ENCODE measurements at places on chromosomes 16 and 17.

- no peak for DNase-seq
Measured at GRCh38 chr16:30459456-30459855, 13.1 kb upstream of the ITGAL start.

GRCh38 chr16:89721546-89722391 lies 432 bp downstream of the ZNF276 start:
- DNase-seq, result peak; percentile 93

GRCh38 chr17:79795795-79796443 lies 958 bp downstream of the CBX8 start:
- DNase-seq, result no peak

DNA sequence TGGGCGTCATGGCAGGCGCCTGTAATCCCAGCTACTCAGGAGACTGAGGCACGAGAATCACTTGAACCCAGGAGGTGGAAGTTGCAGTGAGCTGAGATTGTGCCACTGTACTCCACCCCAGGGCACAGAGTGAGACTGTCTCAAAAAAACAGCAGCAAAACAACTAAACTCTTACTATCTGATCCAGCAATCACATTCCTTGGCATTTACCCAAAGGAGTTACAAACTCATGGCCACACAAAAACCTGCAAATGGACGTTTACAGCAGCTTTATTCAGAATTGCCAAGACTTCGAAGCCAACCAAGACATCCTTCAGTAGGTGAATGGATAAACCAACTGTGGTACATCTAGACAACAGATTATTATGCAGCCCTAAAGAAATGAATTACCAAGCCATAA lies 4.0 kb downstream of the SIAH1 start:
- no peak for DNase-seq

DNA sequence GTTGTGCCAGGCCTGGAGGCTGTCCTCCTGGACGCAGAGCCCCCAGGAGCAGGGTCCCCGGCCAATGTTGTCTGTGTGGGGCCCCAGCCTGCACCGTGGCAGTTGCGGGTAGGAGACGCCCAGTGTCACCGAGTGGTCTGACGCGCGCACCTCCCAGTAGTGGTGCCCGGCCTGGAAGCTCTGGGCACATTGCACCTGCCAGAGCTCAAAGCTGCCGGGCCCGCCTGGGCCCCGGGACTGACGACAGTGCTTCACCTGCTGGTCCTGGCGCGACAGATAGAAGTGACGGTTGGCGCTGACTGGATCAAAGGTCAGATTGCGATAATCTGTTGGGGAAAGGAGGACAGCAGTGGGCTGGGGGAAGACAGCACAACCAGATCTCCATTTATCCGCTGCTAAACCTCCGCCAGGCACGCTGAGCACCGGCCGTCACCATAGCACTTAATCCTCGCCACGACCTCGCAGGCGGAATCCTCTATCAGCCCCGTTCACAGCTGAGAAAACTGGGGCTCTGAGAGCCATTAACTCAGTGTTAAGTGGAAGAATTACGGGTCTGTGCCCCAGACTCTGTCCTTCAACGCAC lies 5.6 kb downstream of the TRIM65 start:
- DNase-seq, result no peak

DNA sequence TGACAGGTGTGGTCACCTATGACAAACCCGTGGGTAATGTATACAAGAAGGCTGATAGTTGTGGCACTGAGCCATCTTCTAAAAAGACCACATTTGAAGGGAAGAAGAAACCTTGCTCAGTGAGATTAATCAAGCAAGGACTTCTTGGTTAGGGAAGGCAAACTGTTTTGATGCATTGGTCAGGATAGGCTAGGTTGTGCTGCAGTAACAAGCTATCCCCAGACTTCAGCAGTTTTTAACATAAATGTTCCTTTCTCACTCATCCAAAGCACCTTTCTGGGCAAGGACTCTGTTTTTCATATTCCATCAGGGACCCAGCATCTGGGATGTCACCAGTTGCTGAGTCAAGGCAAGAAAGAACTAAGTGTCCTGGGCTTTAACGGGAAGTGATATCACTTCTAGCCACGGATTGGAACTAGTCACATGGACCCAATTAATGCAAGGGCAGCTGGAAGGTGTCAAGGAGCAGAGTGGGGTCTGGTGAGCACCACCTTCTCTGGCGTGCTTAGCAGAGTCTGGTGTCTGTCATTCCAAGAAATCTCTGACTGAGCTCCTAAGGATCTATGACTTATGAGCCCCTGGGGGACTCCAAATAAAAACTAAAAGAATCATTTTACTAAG lies 52.0 kb upstream of the CCL2 start:
- no peak for DNase-seq

- DNase-seq, result peak; percentile 19
Measured at GRCh38 chr17:27544350-27545131, 86.4 kb upstream of the LGALS9 start.

DNA sequence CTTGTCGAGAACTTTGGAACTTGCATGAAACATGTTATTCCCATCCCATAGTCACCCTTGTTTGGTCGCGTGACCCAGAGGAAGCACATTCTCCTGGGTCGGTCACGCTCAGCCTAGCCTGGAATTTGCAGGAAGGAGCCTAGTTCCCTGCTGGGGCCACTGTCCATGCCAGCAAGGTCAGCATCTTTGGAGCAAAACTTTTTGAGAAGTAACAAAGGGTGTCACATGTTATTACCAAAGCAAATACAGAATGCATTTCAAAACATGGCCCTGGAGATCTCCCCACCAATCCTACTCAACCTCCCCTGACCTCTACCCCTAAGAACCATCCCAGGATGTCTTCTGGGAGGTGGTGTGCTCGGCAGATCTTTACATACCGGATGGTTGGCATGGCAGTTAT lies 26.2 kb upstream of the IRF8 start:
- no peak for DNase-seq

- DNase-seq, result peak; percentile 1
Measured at GRCh38 chr17:51261024-51261963, 948 bp downstream of the UTP18 start.

- DNase-seq, result no peak
Measured at GRCh38 chr17:28395968-28396367, 10.0 kb downstream of the SLC46A1 start.

DNA sequence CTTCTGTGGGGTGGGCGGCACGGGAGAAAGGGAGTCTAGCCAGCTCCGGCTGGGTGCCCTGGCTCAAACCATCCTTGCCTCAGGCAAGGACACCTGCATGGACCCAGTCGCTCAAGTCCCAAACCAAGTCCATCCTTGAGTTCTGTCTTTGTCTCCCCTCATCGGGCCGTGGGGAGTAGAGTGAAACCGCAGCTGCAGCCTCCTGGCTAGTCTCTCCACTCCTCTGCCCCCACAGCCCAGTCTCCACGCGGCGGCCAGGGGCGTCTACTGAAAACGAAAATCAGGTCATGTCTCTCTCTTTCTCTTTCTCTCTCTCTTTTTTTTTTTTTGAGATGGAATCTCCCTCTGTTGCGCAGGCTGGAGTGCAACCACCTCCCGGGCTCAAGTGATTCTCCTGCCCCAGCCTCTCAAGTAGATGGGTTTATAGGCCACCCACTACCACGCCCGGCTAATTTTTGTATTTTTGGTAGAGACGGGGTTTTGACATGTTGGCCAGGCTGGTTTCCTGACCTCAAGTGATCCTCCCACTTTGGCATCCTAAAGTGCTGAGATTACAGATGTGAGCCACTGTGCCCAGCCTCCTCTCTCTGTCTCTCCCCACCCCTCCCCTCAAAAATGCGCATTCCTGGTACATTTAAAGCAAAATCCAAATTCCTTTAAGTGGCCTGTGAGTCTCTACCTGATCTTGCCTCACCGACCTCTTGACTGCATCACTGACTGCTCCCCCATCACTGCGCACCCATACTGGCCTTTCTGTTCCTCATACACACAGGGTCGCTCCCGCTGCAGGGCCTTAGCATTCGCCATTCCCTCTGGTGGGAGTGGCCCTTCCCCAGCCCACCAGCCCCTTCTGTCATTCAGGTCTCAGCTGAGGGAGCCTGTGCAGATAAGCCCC lies 17.7 kb upstream of the RMI2 start:
- no peak for DNase-seq

DNA sequence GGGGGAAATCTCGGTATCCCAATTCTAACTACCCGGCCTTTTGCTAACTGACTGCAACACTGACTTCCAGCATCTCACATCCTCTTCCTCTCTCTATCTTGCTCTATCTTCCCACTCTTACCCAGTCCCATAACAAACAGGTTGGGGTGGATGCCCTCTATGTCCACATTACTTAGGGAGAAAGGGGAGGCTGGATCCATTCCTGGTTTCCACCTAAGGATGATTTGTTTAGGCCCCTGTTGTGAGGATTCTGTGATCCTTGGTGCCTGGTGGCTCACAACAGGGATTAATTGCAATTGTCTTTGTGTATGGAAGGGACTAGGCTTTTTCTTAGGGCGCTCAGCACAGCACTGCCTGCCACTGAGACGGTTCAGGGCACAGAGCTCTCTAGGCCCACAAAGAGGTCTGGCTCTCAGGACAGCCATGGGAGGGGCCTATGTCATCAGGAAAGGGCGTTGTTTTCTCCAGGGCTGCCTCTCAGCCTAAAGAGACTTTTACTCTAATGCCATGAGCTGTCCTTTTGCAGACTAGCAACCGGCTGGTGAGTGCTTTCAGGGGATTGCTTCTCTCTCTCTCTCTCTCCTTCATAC lies 612.1 kb upstream of the SALL1 start:
- no peak for DNase-seq

- no peak for DNase-seq
Measured at GRCh38 chr16:54744998-54745397, 185.7 kb upstream of the IRX5 start.

- no peak for DNase-seq
Measured at GRCh38 chr17:46772475-46773220, 45.8 kb downstream of the WNT3 start.

DNA sequence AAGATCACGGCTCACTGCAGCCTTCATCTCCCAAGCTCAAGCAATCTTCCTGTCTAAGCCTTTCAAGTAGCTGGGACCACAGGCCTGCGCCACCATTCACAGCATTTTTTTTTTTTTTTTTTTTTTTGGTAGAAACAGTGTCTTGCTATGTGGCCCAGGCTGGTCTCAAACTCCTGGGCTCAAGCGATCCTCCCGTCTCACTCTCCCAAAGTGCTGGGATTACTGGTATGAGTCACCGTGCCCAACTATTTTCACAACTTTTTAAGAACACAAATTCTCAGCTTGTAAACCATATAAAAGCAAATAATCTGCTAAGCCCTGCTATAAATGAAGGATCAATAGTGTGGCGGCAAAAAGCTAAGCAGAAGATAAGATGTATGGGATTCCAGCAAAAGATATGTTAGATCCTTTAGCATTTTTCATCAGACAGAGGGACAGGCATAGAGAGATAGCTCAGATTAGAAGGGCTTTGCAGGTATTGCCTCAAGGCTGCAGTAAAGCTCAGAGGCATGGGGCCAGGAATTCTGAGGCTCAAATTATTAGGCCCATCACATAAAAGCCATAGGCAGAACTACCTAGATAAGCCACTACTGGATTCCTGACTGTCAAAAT lies 55.1 kb downstream of the EMP2 start:
- DNase-seq, result no peak
